ENCODE measurements at places on chromosomes 2 and 18.

- DNase-seq, result no peak
Measured at GRCh38 chr2:234887195-234887594, 64.6 kb upstream of the SH3BP4 start.

- no peak for DNase-seq
Measured at GRCh38 chr2:193251909-193252308, 1057.2 kb upstream of the TMEFF2 start.

DNA sequence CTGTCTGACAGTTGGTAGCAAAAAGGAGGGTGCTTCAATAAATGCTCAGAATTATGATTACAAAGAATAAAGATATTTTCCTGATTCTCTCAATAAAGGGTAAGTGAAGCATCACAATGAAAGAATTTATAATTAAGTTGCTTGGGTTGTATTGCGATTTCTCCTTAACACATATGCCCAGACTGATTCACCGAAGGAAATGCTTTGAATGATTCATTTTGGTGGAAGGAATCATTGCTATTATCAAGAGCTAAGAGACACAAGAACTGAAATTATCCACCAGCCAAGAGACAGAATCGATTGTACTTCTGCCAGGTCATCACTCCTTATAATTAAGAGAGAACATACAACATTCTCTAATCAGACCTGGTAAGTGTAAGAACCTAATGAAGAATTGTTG lies 301.4 kb downstream of the NR4A2 start:
- no peak for DNase-seq

- DNase-seq, result no peak
Measured at GRCh38 chr18:54766634-54767033, 61.6 kb upstream of the RAB27B start.

GRCh38 chr2:203451689-203452088 lies 83.4 kb downstream of the RAPH1 start:
- no peak for DNase-seq

GRCh38 chr2:233233618-233234230 lies 17.7 kb upstream of the ATG16L1 start:
- no peak for DNase-seq

DNA sequence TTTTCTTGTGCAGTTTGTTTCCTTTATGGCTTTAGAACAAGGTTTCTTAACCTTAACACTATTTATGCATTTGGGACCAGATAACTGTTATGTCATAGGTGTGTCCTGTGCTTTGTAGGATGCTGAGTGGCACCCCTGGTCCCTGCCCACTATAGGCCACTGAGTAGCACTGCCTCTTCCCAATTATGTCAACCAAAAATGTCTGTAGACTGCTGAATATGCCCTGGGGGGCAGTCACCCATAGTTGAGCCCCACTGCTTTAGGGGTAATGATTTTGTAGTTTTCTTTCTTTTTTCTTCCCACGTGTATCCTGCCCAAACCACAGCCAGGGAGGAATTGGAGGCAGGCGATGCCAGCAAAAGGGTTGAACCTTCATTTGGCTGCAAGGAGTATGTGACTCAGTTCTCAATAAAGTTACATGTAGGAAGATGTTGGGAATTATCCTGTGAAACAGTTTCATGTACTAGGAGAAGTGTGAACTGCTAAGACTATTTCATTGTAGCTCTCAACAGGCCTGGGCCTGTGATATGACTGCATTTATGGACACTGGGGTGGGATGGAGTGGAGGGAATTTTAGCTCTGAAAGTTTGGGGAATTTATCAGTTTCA lies 65.7 kb downstream of the FMNL2 start:
- no peak for DNase-seq

DNA sequence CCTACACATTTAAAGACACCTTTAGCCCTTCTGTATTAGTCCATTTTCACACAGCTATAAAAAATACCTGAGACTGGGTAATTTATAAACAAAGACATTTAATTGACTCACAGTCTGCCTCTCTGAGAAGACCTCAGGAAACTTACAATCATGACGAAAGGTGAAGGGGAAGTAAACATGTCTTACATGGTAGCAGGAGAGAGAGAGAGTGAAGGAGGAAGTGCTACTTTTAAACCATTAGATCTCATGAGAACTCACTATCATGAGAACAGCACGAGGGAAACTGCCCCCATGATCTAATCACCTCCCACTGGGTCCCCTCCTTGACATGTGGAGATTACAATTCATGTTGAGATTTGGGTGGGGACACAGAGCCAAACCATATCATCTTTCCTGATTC lies 946.6 kb downstream of the SLC4A3 start:
- no peak for DNase-seq

DNA sequence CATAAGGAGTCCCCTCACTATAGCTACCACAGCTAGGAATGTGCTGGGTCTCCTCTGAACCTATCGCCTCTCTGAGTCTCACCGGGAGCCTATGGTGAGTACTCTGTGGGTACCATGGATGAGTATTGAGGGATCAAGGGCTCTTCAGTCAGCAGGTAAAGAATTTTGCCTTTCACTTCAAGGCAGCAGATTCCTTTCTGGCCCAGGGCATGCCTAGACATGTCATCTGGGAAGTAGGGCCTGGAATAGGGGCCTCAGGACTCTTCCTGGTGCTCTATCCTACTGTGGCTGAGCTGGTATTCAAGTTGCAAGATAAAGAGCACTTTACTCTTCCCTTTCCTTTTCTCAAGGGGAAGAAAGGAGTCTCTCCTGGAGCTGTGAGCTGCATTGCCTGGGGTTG lies 85.6 kb upstream of the LHCGR start:
- no peak for DNase-seq

GRCh38 chr2:142347751-142348150 lies 216.9 kb upstream of the LRP1B start:
- DNase-seq, result no peak

- DNase-seq, result no peak
Measured at GRCh38 chr18:55588111-55588869, at the start of gene TCF4. TSS of gene TCF4 (minus strand) at chr18:55588192. CDS start at chr18:55587116, 1,076 bp downstream.

DNA sequence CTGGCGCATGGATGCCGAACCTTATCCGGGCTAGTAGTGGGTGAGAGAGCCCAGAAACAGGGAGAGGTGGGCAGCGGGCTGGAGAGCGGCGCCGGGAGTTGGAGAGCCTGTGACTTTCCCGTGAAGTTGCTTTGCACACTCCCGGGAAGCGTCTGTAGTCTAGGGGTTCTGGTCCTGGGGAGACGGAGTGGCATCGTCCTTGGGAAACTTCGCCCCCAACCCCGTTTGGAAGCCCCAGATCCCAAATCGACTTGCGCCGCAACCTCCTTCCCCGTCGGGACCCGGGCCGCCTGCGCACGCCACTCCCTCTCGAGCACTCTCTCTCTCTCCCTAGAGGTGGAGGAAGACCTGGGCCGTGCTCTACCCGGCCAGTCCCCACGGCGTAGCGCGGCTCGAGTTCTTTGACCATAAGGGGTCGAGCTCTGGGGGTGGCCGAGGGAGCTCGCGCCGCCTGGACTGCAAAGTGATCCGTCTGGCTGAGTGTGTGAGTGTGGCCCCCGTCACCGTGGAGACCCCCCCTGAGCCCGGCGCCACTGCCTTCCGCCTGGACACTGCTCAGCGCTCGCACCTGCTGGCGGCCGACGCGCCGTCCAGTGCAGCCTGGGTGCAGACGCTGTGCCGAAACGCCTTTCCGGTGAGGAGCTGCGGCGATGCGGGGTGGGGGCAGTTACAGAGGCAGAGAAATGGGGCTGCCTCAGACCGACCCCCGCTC lies 456 bp downstream of the DOK1 start:
- DNase-seq, result no peak

DNA sequence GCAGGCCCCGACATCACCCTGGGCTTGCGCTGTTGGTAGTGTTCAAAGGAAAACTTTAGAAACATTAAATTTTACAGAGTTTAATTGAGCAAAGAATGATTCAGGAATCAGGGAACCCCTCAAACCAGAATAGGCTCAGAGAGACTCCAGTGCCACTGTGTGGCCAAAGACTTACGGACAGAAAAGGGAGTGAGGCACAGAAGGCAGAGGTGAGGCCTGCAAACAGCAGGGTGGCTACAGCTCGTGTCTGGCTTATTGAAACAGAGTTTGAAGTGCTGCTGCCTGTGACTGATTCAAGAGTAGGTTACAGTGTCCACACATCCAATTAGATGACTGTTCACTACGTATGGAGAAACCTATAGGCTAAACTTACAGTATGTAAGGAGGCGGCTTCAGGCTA lies 2.4 kb upstream of the CTDP1 start:
- no peak for DNase-seq

DNA sequence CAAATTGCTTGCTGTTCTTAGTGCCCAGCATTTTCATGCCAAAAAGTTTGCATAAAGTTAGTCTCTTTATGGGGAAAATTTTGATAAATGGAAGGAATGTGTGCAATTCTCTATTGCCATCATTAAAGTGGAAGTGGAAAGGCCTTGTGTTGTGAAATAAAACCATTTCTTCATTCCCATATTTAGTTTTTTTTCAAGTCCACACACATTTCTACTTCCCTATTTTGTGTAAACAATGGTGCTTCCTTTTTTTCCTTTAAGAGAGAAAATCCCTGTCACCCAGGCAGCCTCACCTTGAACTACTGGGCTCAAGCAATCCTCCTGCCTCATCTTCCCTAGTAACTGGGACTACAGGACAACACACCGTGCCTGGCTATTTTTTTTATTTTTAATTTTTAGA lies 42.3 kb upstream of the NCOA1 start:
- no peak for DNase-seq

GRCh38 chr2:48207201-48207641 lies 300.9 kb upstream of the FBXO11 start:
- no peak for DNase-seq

GRCh38 chr2:231701456-231702373 lies 6.6 kb upstream of the PTMA start:
- no peak for DNase-seq

DNA sequence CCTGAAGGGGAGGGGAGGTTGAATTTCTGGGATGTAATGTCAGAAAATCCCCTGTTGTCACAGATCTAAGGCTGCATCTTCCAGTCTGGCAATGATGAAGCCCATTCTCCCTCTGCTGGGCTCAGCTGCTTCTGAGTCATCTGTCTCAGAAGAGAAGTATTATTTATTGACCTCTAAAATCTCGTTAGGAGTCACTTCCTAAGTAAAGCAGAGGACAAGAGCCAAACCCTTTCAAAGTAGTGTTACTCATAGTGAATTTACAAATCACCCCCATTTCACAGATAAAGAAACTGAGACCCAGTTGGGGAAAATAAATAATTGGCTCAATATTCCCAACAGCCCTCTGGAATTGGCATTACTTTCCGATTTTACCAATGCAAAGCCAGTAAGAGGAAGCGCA lies 167.3 kb upstream of the SKOR2 start:
- no peak for DNase-seq

DNA sequence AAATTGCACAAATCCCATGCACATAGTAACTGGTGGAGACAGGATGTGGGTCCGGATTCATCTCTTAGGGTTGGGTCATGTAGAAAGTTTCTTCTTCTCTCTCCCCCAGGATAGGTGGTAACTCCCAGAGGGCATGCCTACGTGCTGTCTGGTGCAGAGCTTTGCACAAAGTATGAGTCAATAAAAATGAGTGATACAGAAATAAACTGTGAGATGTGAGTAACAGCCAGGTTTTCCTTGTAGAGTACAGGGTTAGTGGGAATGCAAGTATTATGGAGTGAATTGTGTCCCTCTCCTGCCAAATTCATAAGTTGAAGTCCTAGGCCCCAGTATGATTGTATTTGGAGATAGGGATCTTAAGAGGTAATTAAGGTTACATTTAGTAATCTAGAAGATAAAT lies 289.4 kb downstream of the ALK start:
- no peak for DNase-seq

DNA sequence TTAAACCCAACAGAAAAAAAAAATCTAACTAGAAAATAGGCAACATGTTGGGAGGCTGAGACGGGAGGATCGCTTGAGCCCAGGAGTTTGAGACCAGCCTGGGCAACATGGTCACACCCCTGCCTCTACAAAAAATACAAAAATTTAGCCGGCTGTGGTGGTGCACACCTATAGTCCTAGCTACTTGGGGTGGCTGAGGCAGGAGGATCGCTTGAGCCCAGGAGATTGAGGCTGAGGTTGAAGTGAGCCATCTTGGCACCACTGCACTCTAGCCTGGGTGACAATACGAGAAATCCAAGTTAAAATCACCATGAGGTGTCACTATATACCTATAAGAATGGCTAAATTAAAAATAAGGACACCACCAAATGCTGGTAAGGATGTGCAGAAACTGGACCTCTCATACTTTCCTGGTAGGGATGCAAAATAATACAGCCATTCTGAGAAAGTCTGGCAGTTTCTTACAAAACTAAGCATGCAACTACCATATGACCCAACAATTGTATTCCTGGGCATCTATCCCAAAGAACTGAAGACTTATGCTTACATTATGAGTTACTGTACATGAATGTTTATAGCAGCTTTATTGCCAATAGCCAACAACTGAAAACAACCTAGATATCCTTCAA lies 2.2 kb downstream of the SEPTIN10 start:
- no peak for DNase-seq

DNA sequence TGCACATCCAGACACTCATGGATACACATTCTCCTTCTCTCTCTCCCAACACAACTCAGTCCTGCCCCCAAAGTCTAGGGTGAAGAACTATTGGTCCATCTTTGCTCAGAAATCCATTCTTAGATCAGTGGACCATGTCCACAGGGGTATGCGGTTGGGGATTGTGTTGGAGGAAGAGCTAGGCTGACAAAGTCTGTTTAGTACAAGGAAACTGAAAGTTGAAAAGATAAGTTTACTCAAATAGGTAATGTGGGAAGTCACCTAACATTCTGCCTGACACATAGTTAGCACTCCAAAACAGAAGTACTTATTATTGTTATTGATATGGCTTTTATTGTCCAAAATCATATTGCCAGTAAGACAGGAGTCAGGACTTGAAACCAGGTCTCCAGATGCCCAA lies 55.9 kb downstream of the ALK start:
- no peak for DNase-seq

GRCh38 chr2:132703396-132703795 lies 33.4 kb upstream of the LYPD1 start:
- no peak for DNase-seq

DNA sequence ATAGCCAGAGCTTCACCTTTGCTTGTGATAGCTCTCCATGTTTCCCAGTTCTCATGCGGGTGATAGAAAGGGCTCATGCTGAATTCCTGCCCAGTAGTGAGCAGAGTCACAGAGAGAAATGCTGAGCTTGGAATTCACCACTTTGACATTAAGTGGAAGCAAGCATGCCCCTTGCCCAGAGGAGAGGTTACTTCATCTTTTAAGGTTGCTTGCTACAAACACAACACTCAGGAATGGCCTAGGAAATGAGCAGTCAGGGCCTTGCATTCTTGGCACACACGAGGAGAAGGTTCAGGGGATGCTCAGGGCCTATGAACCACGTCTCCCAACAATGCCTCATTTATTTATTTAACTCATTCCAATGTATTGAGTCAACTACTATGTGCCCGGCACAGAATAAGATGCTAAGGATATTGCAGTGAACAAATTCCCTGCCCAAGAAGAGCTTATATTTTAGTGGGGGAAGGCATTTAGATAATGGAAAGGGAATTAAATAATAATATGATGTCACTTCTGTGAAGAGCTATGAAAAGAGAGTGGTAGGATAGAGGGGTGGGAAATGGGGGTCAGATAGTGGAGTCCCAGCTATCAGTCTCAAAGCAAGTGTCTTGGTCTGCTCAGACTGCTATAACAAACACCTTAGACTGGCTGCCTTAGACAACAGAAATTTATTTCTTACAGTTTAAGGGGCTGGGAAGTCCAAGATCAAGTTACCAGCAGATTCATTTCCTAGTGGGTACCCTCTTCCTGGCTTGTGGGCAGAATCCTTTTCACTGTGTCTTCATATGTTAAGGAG lies 42.1 kb downstream of the DDX18 start:
- DNase-seq, result no peak

- DNase-seq, result no peak
Measured at GRCh38 chr18:36977121-36977520, 148.2 kb downstream of the KIAA1328 start.

All from activated CD4-positive, CD25-positive, alpha-beta regulatory T cell treated with anti-CD3 and anti-CD28 coated beads, Interleukin-2, amount 50 U/mL, for 16 hours (primary cell).